RWPE2 (cell line): ENCODE measurements at places on chromosomes 6 and 20.

DNA sequence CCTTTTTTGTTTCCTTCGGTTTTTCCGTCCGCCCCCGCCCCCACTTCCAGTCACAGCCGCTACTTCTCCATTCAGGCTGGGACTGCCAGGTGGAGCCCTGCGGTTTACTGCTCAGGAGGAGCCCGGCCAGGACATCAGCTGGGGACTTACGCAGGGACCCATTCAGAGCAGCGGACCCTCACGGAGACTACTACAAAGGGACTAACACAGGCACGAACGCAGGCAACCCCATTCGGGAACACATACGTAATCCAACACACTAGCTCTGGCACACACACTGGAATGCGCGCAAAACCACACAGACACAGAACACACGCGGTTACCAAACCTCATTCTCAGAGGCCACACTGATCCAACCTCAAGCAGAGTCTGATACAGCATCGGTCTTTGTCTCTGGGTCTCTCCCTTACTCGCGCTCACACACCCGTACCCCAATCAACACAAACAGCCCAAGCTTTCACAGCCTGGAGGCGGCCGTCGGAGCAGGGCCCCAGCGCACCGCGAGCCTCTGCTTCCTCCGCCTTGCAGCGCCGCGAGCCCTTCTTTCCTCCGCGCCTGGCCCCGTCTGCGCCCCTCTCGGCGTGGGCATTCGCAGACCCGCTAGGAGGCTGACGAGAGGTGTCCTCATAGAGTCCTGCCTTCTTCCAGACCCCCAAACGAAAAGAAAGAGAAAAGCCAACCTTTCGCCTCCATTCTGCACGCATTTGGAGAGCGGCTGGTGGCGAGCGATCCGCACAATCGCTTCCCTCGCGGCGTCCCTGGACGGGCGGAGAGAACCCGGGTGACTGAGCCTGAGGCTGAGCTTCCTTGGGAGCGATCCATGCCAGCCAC is 1.1 kb upstream of the SLC32A1 start:
- DNase-seq: peak; percentile 73

DNA sequence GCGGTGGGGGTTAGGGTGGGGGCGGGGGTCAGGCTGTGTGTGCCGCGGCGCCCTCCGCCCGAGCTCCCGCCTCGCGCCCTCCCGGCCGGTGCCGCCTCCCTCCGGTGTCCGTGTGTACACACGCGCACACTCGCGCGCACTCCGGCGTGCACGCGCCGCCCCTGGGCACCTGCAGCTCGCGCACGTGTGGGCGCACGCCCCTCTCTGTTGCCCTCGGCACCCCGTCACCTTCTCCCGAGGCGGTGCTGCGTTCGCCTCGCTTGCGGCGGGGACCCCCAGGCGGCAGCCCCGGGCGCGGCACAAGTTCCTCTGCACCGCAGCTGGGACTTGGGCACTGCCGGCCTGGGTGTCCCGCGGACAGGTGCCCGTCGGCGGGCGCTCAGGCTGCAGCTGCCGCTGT is 525 bp downstream of the MACROD2 start:
- peak; percentile 61 for DNase-seq

DNA sequence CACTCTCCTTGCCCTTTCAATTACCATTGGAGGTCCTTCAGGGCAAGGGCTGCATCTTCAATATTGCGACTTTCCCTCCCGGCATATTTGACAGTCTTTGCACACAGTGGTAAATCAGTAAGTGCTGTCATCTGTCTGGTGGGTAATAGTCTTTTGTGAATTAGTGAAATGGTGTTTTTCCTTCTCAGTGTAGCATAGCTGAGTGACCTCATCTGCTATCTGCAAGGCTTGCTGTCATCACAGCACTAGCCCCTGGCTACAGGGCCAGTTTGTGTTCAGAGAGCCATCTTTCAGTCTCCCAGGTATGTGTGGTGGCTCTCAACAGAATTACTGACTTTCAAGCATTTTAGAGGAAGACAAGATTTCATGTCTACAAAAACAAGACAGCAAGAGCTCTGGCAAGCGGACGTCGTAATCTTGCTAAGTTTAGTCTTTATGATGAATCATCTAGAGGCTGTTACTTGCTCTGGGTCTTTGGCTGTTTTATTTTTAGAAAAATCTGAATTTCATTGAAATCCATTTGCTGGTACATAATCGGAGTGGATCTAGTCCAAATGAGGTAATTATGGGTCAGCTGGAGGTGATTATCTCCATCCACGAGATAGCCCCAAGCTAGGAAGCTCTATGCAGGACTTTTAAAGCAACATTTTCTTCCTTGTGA is 528.9 kb downstream of the EPM2A start:
- no peak for DNase-seq

GRCh38 chr6:34585512-34586061 is 29.5 kb upstream of the SPDEF start:
- DNase-seq: no peak

GRCh38 chr6:139390447-139390846 is 16.0 kb upstream of the CITED2 start:
- DNase-seq: no peak

DNA sequence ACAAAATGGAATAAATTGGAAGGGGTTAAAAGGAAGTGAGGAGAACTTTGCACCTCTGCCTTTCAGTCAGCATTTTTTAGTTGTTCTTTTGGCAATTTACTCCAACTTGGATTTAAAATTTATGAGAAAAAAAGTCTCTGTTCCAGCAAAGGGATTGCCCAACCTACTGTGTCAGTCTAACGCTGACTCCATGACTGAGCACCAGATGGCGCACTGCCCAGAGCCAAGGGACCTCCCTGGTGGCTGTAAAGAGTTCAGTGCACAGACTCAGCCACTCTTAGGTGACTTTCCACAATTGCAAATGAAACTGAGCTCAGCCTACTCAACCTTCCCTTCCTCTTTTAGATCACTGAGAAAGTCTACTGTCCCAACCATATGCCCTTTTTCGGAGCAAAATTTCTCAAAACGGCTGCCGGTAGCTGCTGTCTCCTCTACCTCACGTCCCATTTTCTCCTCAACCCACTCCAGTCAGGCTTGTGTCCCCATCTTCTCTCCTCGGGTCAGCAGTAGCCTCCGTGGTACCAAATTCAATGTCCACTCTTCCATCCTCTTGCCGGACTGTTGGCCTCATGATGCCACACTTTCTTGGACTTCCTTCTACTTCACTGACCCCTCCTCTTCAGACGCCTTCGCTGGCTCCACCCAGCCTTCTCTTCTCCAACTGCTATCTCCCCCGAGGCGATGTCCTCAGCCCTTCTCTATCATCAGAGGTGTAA is 38.7 kb downstream of the GSTA2 start:
- DNase-seq: no peak

GRCh38 chr6:23980965-23981364 is 145.1 kb upstream of the NRSN1 start:
- no peak for DNase-seq

- DNase-seq: no peak
These were observed 291.8 kb downstream of the ZNF217 start for GRCh38 chr20:53301869-53302268.

- peak; percentile 77 for DNase-seq
These were observed 3.9 kb downstream of the SLC22A2 start for GRCh38 chr6:160254467-160255312.
